Renal cortex interstitium (tissue), 15 donors: ENCODE measurements at places on chromosomes 1 and 21. TPM values are rescaled to one million over a fixed set of nuclear protein-coding genes. Genes with fewer than 3 reads are reported as not detected.
A peak's percentile ranks its signal among the peaks of the same experiment; 100 is the strongest.

The C1orf226 gene
- 32.9 TPM for polyA plus RNA-seq

The CD46 gene
- polyA plus RNA-seq, result 268 TPM

The PLPPR4 gene
- 2.1 TPM for polyA plus RNA-seq

The PDZK1 gene
- polyA plus RNA-seq, result 186 TPM

The AGMAT gene
- 33.3 TPM for polyA plus RNA-seq

The ASPM gene
- polyA plus RNA-seq, result 25.5 TPM

The LCE1F gene
- not detected for polyA plus RNA-seq

The LRRC71 gene
- 0.63 TPM for polyA plus RNA-seq

The POTED gene
- polyA plus RNA-seq, result not detected

The CDC20 gene
- polyA plus RNA-seq, result 27.9 TPM

DNA sequence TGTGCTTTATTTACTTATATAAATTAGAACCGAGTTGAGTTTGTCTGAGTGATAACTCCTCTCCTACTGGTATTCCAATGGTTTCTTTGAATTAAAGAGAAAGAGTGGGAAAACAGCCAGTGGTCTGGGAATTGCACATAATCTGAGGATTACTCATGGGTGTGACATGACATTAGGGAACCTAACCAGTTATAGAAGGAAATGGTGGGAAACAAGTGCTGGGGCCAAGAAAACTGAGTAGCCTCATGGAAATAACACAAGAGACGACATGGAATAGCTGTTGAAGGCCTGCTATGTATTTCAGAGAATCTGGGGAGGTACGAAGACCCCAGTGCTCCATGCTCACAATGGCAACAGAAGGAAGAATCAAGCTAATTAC is 41.8 kb upstream of the LRRC52 start:
- DNase-seq, result no peak

DNA sequence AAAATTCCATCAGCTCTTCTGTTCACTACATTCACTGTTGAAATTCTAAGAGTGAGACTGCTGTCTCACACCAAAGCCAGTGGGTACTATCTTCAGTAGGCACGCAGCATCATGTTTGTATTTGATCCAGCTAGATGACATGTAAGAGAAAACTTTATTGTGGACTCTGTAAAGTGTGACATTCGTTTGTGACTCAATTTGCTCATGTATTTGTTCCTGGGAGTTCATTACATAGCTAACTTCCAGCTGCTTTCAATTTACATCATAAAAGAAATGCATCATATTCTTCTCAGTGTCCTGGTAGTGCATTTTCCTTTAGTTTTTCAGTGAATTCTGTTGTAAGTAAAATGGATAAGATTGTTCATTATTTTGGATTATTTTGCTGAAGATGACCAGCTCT is 31.4 kb downstream of the CTH start:
- DNase-seq, result no peak

DNA sequence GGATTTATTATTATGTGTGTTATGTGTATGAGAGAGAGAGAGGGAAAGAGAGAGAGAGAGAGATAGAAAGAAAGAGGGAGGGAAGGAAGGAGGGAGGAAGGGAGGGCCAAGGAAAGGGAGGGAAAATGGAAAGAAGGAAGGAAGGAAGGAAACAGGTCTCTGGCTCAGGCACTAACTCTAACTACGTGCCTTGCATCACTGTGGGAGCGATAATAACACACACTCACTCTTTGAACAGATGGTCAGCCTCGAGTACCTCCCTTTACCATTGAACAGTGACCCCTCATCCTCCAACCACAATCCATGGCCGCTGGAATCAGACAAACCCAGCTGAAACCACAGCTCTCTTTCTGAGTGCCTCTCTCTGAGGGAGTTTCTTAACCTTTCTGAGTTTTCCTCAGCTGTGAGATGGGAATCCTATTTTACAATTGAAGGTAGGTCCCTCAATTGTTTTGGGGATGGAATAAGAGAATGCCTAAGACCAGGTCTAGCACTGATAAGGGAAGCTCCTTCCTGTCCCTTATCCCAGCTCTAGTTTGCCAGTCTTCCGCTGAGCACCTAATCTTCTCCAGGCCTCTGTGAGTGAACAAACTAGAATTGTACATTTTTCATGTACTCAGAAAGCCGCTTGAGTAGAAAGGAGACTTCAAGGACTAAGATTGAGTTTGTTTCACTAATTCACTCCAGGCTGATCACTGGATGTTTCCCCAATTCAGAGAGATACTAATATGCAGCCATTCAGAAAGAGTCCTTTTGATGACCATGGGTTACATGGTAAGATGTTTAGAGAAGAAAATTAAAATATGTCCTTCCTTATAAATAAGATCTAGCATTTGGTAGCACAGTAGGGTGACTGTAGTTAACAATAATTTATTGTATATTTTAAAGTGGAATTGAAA is 62.8 kb downstream of the IRF2BP2 start:
- DNase-seq, result no peak

DNA sequence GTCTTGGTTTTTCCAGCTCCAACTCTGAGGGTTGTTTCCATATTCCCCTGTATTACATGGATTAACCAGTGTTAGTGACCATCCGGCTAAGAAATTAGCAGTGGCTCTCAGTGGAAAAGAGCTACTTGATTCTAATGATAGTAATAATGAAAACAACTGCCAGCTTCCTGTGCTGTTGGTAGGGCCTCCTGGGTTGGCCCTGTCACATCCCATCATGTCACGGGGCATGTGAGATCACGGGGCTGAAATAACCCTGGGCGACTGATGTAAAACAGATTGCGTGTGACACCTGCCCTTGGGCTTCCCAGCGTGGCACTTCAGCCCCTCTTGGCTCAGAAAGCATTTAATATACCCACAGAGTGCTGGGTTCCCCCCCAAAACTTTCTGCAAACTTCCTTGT is 149.0 kb downstream of the ROR1 start:
- DNase-seq, result no peak

- no peak for DNase-seq
Measured at GRCh38 chr1:4668743-4669700, 14.6 kb downstream of the AJAP1 start.

GRCh38 chr1:9494936-9495758 is 44.1 kb upstream of the SLC25A33 start:
- DNase-seq, result peak; percentile 44

GRCh38 chr1:238954865-238955264 is 431.5 kb upstream of the CHRM3 start:
- DNase-seq, result no peak

DNA sequence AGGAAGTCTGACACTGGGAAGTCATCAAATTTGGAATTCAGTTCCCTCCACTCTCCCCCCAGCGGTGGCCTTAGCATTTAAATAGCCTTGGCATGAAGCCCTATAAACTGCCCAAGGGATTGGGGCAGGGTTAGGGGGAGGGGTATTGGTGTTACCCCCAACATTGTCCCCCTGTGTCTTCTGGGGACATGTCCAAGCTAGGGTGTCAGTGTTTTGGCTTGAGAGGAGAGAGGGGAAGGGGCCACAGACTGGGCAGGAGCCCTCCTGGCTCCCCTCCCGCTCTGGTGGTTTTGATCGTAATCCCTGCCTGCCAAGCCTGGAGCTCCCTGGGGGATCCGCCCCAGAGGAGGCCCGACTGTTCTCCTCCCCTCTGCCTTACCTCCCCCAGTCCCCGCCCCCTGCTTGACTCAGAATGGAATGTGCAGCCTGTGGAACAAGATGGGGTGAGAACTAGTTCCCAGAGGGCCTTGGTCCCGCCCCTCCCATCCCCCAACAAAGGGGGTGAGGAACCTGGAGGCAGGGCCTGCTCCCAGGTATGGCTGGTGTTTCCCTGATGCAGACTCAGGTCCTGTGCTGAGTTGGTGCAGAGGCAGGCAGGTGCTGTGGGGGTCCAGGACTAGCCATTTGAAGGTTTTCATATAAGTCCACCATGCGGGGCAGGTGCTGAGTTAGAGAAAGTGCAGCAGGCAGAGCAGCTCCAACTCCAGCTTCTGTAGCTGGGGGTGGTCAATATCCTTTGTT is 7.4 kb downstream of the SOX13 start:
- DNase-seq, result peak; percentile 81

GRCh38 chr1:89547563-89548116 is 23.0 kb downstream of the LRRC8B start:
- no peak for DNase-seq

DNA sequence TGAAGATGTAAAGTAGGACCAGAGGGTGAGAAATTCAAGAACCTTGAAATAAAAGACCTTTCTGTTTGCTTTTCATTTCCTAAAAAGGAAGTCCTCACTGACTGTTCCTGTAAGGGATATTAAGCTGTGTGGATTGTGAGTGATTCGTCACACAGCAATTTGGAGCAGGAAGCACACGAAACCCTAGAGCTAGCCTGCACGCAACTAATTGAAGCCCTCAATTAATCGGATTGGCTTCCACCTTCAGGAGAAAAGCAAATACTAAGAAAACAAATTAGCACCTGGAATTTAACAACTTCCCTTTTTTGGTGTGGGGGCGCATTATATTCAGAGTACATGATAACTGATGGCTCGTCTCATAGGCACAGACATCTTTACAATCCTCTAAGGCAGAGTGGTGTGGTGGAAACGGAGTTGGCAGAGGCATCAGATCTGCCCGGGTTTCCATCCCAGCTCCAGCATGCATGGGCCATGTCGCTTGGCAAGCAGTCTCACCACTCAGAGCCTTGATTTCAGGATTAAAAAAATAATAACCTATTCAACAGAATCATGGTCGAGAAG is 95.2 kb downstream of the KCNJ15 start:
- DNase-seq, result no peak

- no peak for DNase-seq
Measured at GRCh38 chr1:96580920-96581319, 140.7 kb upstream of the PTBP2 start.

DNA sequence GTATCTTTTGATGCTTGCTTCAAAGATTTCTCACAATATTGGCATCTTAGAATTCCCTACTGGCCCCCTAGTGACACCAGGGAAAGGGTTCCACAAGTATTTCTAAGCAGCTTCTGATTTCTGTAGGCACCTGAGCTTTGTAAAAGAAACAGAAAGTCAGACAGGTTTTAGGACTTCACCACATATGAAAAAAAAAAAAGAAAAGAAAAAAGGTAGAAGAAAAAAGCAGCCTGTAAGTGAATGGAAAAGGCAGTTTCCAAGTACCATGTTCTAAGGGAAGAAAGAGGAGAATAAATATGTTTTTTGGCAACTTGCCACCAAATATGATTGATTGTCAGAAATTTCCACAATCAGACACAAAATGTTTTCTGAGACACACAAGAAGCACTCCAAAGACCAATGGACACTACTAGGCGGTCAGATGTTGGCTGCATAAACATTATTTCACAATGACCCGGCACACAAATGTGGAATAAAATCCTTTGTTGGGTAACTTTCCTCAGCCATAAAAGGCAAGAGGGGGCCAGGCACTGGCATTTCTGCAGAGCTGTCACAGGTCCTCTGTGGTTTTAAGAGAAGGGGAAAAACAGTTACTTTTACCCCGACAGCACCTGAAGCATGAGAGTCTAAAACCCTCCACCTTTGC is 12.7 kb upstream of the CPLANE2 start:
- no peak for DNase-seq

DNA sequence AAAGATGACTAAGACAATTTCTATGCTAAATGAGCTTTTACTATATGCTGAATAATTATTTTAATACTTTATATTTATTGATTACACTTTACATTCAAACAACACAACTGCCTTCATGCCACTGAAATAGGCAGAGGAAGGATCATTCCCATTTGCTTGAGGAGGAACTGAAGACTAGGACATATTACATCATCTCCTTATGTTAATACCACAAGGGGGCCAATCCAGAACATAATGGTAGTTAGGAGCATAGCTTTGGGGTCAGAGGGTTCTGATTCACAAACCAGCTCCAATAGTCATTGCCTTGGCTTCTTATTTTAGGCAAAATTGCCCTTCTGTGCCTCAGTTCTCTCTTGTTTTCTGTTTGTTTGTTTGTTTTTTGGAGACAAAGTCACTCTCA is 306.5 kb downstream of the KCNH1 start:
- DNase-seq, result no peak

GRCh38 chr1:186404454-186405051 is 28.9 kb downstream of the ODR4 start:
- peak; percentile 6 for DNase-seq

DNA sequence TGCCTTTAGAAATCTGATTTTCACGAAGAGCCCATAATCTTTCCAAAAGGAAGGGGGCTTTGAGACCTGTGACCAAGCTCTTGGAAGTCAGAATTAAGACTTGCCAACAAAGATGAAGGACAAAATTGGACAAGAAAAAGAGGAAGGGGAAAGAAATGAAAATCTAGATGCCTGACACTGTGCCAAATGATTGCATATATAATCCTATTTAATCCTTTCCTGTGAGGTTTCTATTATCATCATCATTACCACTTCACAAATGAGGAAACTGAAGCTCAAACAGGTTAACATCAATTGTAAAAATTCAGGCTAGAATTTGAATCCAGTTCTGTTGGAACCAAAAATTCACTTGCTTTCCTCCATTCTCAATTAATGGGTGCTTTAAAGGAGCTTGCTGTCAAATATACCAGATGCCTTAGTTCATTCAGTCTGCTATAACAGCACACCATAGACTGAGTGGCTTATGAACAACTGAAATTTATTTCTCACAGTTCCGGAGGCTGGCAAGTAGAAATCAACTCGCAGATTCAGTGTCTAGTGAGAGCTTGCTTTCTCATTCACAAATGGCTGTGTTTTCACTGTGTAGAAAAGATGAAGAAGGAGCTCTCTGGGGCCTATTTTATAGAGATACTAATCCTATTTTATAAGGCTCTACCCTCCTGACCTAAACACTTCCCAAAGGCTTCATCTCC is 197.5 kb upstream of the ST6GALNAC5 start:
- no peak for DNase-seq

DNA sequence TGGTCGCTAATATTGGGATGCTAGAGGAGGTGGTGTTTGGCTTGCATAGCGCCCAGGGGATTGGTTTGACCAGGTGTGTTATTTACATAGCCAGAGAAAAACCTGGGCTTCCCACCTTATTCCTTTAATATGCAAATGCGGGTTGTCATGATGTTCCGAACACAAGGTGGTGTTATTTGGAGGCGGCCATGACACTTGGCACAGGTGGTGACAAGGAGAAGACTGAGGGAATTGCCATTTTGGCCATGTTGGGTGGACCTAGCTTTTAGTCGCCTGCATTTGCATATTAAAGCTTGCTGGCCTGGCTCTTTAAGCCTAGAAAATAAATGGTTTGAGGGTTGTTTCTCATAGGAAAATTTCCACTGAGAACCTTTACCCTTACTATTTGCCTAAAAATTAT is 490.5 kb downstream of the SIPA1L2 start:
- DNase-seq, result no peak

DNA sequence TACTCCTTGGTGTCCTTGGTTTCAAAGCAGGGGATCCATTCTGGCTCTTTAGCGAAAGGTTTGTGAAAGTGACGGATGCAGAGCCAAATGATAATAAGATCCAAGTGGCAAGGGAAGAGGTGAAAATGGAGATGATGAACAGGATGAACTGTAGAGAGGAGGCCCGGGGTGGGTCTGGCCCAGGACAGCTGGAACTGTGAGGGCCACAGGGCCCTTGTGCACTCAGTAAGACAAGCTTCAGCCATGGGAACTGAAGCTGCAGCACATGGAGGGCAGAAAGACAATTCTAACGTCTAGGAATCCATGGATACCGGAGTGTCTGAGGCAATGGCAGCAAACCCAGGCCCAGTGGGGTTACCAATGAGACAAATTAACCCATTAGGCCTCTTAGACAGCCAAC is 4.8 kb downstream of the KCNA2 start:
- DNase-seq, result no peak
